ENCODE measurements at places on chromosomes 16 and 17.

DNA sequence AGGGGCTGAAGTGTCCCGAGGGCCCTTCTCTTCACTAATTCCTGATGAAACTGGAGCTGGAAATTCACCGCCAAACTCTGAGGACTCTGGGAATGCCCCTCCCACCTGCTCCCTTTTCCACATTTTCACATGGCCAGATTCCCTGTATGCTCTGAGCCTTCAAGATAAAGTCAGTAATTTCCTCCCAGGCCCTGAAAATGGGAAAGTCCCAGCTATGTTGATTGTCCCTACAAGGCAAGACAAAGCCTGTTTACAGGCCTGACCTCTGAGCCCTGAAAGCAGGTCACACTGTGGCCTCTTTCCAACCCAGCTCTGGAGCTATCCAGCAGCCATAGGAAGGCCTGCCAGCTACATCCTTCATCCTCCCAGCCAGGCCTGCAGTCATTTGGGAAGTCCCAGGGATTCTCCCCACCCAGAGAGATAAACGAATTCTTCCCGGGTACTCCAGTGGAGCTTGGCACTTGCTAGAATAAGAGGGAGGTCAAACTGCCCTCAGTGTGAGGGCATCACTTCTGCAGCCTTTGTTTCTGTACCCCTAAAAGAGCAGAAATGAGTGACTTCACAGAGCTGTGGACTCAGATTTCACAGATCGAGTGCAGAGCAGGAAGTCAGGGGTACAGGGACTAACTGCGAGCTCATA lies 19.6 kb upstream of the CCL2 start:
- no peak for DNase-seq

GRCh38 chr16:48558371-48558841 lies 51.6 kb downstream of the N4BP1 start:
- no peak for DNase-seq

DNA sequence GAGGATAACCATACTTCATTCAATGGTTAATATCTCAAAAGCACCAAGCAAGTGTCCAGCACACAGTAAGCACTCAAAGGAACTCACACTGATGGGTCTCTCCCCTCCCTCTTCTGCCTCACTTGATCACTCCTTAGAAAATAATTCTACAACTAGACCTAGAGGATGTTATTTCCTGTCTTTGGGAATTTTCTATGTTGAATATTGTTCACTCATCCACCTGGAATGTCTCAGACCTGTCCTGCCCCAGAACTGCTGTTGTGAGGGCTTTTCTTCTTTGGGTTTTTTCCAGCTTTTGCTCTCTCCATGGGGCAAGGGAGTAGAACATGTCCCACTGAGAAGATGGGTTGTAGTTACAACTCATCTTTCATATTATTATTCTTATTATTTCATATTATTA lies 25.3 kb downstream of the NXPH3 start:
- no peak for DNase-seq

DNA sequence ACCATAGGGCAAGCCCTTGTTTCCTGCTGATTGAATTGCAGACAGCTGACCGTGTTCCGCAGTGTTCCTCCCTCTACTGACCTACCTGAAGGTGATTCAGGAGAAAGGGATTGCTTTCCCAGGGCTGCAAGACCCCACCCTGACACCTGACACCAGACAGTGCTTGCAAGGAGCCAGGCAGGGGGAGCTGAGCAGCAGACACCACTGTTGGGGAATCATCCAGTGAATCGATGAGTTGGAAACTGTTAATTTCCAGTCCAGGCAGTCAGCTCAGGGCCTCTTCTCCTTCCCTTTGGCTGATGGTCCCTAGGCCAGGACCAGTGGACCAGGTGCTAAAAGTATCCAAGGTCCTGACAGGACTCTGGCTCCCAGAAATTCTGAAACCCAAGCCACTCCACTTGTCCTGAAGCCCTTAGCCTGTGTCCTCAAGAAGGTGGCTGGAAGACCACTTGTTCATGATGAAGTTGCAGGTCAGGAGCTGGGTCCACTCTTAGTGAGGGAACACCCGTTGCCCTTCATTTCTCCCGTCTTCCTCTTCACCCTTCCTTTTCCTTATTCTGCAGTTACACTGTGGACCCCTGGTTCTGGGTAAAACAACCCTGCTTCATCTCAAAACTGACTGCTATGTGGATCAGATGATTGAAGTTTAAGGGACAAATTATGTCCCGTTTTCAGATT lies 9.5 kb upstream of the UNK start:
- DNase-seq = no peak

GRCh38 chr16:2897110-2897509 lies 14.1 kb downstream of the FLYWCH2 start:
- DNase-seq = no peak

GRCh38 chr17:19312406-19312805 lies 50.1 kb downstream of the B9D1 start:
- DNase-seq = no peak

- no peak for DNase-seq
Observed at GRCh38 chr16:11151885-11152629, 103.9 kb downstream of the SOCS1 start.

DNA sequence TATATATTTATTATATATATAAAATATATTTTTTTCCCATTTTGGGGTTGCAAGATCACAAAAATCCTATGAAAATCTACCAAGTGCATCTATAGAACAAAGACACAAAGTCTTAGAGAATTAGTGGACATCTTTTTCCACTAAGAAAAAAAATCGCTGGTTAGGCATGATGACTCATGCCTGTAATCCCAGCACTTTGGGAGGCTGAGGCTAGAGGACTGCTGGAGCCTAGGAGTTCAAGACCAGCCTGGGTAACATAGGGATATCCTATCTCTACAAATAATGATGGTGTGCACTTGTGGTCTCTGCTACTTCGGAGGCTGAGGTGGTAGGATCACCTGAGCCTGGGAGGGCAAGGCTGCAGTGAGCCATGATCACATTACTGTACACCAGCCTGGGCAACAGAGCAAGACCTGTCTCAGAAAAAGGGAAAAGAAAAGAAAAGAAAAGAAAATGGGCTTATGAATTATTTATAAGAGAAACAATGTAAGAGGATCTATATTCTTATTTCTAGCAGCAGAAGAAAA lies 185.1 kb upstream of the PSMD7 start:
- no peak for DNase-seq

DNA sequence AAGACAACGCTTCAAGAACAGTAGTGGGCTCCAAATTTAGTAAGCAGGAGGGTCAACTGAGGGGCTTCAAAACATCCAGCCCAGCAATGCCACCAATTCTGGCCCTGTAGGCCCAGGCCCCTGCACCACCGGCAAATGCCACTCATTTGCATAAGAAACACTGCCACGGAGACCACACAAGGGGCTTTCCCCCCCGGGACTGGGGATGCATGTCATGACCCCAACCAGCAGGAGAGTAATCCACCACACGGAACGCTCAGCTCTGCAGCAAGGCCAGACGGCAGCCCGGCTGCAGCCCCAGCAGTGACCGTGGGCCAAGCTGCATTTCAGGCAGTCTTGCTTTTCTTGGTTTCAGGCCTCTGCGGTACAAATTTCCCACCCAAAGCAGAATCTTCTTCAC lies 14.1 kb downstream of the TMEM11 start:
- DNase-seq = peak; percentile 71

Measured in iPS-NIHi11 (cell line).